ENCODE measurements at places on chromosomes 5 and 9.

GRCh38 chr9:69339620-69340019 is 14.6 kb downstream of the ENTREP1 start:
- DNase-seq = no peak

- no peak for DNase-seq
Measured at GRCh38 chr5:142544071-142544753, 141.7 kb downstream of the FGF1 start.

DNA sequence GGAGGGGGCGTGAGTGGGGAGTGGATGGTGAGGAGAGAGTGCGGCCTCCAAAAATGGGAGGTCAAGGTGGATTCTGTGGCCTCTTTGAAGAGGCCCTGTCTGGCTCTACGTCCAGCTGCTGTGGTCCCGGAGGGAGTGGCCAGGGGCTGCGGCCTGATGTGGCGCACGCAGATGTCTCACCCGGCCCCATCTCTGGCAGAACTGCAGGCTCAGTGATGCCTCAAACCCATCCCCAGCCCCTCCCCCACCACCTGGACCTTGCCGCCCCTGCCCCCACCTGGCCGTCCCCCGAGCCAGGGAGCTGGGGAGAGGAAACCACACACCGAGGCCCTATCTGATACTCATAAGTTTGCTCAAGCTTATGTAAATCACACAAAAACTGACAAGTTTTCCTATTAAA is 267.6 kb downstream of the PBX3 start:
- no peak for DNase-seq

DNA sequence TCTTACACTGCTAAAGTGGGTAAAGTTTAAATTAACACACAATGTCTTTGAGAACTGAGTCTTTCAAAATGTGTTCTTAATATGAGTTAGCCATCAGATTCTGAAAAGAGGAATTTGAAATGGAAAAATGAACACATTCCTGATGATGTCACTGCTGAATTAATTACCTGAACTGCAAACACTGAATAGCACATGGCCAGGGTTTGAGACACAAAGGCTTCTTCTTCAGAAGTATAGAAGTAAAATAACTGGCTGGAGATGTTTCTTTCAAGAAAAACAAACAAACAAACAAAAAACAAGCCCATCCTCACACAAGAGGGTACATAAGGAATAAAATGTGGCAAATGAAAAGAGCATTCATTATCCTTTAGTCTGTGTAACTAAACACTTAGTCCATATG is 7.1 kb downstream of the GLIS3 start:
- peak; percentile 57 for DNase-seq

DNA sequence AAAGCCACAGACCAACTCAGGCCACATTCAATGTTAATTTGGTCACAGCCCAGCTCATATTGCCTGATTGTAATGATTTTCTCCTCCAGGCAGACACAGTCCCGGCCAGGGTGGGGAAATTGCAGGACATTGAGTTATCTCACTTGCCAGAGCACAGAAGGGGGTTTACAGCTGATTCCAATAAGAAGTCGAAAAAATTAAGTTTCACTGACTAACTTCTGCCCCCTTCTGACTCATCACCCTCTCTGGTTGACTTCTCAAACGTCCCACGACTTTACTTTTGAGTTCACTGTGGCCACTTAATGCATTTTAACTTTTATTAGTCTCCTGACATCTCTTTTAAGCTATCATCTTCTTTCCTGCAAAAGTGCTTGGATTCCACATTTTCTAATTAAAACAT is 321.4 kb upstream of the WWC1 start:
- DNase-seq = peak; percentile 85

GRCh38 chr9:14992081-14992480 is 81.9 kb upstream of the FREM1 start:
- DNase-seq = no peak

DNA sequence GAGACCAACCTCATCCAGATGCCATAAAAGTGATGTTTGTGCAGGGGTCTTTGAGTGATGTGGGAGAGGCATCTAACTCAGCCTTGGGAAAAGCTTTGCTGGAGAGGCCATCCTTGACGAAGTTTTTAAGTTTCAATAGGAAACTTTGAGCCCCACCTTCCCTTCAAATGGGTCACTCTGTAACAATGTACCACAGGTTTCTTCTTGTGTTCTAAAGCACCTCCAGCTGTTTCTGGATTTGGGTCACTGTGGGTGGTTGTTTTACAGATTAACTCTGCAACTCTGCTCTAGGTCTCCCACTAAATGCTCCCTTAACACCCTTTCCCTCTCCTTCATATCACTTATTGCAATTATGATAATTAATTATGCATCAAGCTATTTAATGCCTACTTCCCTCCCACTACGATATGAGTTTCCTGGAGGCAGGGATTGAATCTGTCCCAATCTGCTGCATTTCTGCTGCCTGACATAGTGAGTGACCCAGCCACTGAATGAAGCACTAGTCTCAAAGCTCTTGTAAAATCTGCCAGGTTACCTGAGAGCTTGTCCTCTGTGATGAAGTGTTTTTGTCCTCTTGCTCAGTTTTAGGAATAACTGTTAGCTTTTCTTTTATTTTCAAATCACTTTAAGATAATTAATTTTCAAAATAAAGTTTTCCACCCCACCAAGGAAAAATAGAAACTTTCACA is 60.5 kb upstream of the PUM3 start:
- no peak for DNase-seq

GRCh38 chr5:3590967-3591900 is 4.4 kb upstream of the IRX1 start:
- no peak for DNase-seq

DNA sequence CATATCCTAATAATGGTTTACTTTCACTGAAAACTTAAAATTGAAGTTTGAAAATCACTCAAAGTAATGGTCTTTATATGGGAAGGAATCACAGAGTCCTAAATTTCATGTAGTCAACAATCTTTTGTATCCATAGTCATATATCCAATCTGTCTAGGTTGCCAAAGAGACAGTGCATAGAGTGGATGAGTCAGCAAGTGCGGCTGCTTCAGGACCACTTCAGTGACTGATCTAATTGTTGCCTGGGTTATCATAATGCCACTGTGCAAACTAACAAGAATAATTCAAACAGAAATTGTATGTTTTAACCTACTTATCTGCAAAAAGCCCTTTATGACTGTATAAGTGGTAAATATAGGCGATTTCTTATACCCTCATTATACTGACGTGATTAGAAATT is 211.3 kb upstream of the PRR16 start:
- peak; percentile 48 for DNase-seq

- DNase-seq = no peak
Measured at GRCh38 chr5:58239045-58239444, 220.8 kb downstream of the PLK2 start.

GRCh38 chr9:23524607-23525155 is 301.4 kb downstream of the ELAVL2 start:
- DNase-seq = no peak

DNA sequence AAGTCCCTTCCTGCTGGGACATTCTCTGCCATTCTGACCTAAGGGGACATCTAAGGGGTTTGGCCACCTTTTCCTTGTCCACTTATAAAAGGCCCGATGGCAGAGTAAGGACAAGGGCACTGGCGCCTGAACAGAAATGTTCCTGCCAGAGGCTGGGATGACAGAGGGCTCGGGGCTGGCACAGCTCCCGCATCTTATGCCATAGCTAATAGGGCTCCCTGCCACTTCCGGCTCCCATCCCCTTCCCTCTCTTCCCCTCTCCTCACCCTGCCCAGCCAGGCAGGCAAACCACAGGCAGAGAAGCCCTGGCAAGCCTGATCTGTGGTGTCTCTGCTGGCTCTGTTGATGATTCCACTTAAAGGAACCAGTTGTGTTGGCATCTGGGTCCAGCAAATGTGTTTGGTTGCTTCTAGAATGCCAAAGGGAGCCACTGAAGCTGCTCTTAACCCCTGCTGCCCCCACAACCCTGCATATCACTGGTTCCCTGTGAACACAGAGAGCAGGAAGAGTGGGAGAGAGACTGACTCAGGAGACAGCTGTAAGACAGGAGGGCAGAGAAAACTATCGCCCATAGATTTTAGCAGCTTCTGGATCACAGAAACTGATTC is 18.4 kb upstream of the ADRA1B start:
- no peak for DNase-seq

DNA sequence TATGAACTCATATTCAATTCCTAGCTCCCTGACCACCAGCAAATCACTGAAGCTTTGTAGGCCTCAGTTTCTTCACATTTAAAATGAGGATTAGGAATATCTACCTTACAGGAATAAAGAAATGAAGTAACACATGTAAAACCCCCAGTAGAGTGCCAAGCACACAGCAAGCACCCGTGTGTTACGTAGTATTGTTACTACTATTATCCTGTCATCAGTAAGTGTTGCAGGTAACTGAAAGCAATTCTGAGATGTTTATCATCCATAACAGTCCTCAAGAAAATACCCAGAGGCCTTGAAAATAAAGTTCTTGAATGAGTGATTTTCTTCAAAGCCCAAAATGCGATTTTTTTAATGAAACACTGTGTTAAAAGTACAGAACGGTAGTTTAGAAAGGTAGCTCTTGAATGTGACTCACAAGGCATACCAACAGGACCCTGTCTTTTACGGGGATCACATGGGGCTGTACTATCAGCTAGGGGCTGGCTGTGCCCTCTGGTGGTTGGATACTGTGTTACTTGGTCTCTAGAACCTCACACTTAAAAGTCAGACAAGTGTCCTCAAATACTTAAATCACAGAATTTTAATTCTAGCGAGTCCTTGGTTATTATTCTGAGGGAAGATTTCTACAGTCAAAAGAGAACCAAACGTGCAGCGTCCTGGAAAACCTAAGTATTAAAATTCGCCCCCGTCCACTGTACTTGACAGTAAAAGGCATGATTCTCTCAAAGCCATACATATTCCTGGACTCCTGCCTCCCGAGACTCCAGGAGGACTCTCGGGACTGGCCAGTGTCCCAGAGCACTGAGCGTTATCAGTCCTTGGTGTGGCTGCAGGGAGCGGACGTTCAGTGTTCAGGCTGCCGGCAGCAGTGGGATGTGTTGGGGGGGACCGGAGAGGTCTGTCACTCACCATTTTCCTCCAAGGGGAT is 725 bp downstream of the NDUFB6 start:
- peak; percentile 67 for DNase-seq

DNA sequence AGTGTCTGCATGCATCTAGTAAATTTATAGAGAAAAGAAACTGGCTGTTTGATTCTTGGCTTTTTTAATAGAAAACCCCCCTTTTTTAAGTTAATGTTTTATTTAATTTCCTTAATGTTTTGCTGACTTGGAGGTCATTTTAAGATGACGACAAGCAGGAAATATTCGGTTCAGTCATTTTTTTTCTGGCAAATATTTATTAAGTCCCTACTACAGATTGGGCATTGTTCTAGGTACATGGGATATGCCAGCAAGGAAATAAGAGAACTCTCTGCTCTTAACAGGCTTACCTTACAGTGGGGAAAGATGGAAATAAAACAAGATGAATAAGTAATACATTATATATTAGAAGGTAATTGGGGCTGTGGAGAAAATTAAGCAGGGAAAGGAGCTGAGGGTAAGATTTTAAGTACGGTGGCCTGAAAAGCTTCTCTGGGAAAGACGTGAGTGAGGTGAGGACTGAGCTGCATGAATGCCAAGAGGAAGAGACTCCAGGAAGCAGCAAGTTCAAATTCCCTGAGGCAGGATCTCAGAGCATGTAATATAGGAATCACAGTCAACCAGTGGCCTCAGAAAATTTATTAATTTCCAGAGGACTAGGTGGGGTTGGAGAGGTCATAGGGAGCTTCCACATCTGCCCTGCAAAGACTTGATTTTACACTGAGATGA is 316.0 kb upstream of the DAP start:
- DNase-seq = no peak

GRCh38 chr5:73591102-73591695 is 25.7 kb downstream of the UTP15 start:
- DNase-seq = peak; percentile 87

- DNase-seq = no peak
Measured at GRCh38 chr5:172870715-172871461, 36.8 kb downstream of the ERGIC1 start.

DNA sequence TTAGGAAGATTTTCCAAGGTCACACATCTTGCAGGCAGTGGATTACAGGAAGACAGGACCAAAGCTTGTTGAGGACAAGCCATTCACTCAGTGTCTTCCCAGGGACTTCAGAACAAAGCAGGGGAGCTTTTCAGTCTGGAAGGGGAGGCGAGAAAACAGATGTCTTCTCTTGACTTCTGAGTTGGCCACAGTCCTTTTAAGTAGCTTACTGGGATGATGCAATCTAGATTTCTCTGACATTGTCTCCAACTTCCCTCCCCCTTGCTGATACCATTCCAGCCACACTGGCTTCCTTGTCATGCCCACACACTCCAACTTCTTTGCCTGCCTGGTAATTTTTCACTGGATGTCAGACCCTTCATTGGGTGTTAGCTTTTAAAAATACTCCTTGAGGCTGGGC is 174.2 kb upstream of the TBC1D2 start:
- peak; percentile 78 for DNase-seq

DNA sequence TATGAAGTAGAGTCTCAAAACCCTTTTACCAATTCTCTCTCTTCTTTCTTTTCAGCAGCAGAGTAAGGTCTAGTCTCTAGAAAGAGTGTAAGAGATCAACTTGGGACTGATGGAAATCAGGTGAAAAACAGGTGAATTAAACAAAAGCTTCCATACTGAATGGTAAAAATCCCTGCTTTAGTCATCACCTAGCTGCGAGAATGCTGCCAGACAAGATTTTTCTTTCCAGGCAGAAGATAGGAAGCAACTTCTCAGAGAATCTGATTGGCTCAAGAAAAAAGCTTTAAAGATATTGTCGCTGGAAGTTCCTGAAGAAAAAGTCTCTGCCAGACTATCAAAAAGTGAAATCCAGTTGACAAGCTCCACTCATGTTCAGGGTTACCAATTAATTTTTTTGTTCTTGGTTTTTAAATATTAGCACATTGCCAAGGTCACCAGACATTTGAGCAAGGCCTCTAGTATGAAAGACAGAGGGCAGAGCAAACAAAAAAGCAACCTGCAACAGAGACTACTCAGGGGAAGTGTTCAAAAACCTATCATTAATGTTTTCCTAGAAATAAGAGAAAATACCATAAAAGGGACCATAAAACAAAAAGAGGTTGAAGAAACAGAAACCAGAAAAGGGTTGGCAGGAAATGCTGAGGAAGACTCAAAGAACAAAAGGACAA is 9.3 kb downstream of the CDO1 start:
- no peak for DNase-seq

DNA sequence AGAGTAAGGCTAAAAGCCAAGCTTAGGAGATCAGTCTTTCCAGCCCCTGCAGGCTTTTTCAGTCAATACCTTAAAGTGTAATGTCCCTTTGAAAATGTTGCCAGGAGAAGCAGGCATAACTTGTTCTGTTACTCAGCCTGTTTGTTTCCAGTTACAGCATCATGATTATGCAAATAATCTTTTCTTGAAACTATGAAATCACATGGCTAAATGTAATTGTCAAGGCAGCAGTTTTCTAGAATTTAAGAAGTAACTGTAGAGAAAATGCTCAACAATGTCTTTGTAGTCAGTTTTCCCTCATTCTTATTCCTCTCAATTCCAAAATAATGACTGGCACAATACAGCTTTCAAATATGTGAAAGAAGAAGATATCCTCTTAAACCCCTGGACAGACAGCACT is 1.9 kb upstream of the GPR107 start:
- no peak for DNase-seq

DNA sequence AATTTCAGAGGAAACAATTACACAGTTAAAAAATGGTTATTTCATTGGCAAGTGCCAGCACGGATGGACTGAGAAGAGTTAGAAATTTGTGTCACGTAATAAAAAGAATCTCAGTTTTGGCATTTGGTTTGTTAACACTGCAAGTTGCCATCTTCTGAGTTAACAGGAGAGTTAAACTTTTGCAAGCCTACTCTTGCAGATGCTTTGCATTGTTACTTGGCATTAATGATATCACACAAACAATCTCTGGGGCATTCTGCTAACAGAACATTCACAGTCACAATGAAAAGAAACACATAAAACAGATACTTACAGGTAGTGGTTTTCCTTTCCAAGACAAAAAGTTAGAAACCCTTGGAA is 647 bp downstream of the FREM1 start:
- DNase-seq = no peak
